ENCODE measurements at places on chromosomes 1 and 21.

- no peak for DNase-seq
Measured at GRCh38 chr1:94582565-94582964, 41.0 kb upstream of the F3 start.

DNA sequence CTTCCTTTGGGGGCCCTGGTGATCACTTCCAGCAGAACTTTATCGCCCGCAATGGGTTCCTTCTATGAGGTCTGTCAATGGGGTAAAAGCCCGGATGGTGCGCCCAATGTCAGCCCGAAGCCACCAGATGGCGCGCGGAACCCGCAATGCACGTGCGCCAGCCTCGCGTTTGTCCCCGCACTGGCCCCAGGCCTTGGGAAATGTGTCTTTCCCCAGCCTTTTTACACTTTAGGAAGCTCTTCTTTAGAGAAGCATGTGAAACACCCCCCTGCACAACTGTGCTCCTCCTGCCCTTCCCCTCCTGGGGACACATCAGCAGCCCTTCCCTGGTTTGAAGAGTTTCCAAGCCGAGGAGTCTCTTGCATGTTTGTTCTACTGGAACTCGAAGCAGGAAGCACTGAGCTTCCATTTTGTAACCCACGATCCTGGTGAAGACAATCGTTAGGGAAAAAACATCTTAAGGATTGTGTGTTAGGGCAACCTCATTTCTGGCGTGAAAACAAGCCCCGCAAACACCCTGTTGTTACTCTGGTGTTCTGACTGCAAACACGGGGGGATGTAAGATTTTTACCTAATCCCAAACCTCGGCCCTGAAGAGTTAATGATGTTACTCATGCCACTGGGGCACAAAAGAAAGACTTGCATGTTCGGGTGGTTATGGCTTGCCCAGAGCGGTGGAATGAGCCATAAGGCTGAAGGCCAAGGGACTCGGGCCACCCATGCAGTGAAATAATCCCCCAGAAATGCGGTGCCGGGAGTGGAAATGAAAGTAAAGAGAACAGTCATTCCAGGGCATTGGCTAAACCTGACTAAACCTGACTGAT lies 20.4 kb upstream of the TARBP1 start:
- peak; percentile 92 for DNase-seq

DNA sequence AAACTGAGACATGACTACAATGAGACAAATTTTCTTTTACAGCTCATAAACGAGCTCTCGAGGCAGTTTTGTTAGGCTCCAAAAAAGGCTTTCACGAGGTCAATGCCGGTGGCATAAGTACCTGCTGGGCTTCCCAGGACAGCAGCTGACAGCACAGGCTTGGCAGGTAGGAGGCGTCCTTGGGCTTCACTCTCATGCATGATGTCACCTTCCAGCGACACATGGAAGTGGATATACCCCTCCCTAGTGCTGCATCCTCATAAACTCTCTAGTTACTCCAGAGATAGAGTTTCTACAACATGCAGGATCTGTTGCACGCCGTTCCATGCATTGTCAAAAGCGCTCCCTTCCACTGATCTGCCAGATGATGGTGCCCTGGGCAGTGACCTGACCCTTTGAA lies 112.5 kb upstream of the PAXBP1 start:
- DNase-seq, result no peak

DNA sequence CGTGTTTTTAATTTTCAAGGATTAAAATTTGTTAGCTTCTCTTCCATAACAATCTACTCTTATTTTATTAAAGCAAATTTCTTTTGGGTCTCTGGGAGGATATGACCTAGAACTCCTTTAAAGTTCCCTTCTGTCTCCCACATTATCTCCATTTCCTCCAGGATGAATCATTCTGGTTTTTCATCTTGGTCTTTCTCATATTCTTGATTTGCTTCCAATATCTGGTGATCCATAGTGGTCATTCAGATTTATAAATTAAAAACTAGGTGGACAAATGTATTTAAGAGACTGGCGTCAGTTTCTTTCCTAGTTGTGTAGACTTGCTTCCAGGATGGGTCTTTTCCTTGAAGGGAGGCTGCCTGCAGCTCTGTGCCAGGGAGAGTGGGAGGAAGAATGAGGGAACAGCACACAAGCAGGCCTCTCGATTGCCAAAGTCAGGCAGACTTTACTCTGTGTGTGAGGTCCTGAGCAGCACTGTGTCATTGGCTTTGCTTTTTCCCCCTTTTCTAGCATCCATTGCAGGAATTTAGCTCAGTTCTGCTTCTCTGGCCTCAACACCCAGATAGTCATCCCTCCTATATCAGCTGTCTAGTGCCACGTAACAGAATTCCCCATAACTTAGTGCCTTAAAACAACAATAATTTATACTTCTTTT lies 48.1 kb upstream of the FOXO6 start:
- no peak for DNase-seq

GRCh38 chr1:117612517-117613248 lies 6.8 kb downstream of the TENT5C start:
- DNase-seq, result no peak

DNA sequence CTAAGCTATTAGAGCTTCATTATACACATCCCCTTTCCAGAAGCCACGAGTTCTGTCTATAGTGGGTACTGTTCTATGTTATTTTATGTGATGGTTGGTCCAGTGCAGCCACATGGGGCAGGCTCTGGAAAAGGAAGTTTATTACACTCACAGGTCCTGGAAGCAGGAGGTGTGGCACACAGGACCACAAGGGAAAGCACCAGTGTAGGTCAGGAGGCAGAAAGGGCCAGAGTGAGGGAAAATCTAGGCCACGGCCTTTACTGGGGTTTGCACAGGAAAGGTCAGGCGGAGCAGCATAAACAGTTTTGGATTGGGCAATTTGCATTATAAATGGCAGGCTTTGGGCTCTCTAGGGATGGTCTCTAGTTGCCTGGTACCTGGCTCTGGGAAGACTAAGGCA lies 21.8 kb upstream of the CNIH3 start:
- DNase-seq, result no peak

GRCh38 chr1:111967067-111967690 lies 22.3 kb downstream of the KCND3 start:
- no peak for DNase-seq

GRCh38 chr1:29753244-29753643 lies 516.9 kb downstream of the PTPRU start:
- DNase-seq, result no peak
